ENCODE measurements at places on chromosomes 12 and 14.

DNA sequence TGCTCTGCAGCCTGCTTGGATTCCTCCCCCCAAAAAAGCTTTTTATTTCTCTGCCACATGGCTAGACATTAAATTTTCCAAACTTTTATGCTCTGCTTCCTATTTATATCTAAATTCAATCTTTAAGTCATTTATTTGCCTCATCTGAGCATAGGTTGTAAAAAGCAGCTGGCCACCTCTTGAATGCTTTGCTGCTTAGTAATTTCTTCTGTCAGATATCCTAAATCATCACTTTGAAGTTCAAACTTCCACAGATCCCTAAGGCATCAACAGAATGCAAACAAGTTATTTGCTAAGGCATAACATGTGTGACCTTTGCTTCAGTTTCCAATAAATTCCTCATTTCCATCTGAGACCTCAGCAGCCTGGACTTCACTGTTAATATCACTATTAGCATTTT, 209.6 kb downstream of the FSCB start:
- no peak for DNase-seq

DNA sequence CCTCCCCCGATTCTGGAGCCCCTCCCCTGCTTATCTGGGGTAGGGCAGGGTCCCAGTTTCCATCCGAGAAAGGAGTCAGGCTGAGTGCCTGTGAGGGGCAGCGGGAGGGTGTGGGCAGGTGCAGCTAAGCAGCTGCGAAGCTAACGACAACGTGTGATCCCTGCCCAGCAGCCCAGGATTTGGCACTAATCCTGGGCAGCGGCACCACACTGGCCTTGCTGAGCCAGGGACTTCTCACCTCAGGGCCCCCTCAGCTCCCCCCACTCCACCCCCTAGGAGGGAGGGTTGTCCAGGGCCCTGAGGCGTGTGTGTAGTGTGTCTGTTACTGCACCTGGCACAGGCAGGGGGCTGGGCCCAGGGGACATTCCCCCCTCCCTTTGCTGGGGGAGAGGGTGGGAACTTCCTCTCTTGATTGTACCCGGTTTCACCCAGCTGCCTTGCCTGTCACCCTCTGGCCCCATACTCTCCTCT, 1.8 kb downstream of the SMIM41 start:
- DNase-seq = no peak

GRCh38 chr14:30389877-30390385, 169.0 kb upstream of the G2E3 start:
- DNase-seq = no peak

DNA sequence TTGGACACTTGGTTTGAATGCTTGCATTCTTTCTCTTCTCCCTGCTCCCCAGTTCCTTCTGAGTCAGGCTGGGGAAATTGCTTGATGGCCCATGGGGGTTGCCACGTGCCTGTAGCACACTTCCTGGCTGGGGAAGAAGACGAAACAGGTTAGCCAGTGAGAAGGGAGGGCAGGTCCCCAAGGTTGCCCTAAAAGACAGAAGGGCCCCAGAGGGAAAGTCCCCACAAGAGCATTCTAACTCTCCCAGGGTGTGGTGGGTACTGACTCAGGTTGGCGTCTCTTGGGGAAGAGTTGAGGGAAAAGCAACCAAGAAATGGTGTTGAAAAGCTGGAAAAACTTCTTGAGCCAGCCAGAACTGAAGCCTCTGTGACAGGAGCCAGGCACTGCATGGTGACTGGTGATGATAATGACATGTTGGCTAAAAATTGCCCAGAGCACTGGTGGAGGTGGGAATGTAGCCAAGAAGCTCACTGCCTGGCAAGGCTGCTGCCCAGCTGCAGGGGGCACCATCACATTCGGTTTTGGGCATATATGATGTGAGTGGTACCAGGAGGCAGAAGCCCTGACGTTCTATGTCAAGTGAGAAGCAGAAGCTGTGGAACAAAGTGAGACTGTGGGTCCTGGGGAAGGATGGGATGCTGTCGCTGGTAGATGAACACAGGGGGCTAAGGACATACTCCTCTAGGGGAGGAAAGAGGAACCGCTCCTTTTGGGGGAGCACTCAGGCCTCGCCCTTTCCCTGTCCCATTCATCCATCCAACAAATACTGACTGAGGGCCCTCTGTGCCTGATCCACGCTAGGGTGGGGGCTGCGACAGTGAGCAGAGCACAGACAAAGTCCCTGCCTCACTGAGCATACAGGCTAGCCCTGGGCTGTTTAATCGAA, 8.1 kb upstream of the RABGGTA start:
- DNase-seq = no peak

- DNase-seq = no peak
Measured at GRCh38 chr14:67817750-67818438, 1.5 kb upstream of the ZFYVE26 start.

DNA sequence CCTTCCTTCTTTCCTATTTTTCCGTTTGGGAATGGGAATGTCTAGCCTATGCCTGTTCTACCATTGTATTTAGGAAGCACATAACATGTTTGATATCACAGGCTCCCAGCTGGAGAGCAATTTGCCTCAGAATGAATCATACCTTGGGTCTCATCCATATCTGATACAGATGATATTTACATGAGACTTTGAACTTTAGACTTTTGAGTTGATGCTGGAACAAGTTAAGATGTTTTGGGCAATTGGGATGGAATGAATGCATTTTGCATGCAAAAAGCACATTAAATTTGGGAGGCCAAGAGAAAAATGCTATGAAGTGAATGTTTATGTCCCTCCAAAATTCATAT, 61.9 kb upstream of the BEGAIN start:
- DNase-seq = no peak

DNA sequence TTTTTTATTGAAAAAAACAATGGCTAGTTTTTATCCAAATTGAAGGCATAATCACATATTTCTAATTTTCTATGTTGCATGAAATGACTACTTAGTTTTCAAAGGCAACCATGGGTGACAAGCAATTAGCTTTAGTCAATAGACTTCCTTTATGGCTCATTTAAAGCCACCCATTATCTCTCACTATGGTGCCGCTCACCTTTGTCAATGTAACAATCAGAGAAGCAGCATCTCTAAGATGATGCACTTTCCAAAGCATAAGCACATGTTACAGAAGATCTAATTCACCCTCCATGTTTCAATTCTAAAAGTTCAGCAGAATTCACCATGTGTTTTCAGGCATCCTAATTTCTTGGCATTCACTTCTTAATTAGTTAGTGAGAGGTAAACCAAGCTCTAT, 166.6 kb upstream of the RPL10L start:
- DNase-seq = no peak

- no peak for DNase-seq
Measured at GRCh38 chr12:68785358-68785757, 22.6 kb upstream of the MDM2 start.

GRCh38 chr12:121823101-121823726, 19.4 kb downstream of the SETD1B start:
- DNase-seq = no peak

GRCh38 chr12:124216966-124217365, 77.9 kb upstream of the RFLNA start:
- no peak for DNase-seq

DNA sequence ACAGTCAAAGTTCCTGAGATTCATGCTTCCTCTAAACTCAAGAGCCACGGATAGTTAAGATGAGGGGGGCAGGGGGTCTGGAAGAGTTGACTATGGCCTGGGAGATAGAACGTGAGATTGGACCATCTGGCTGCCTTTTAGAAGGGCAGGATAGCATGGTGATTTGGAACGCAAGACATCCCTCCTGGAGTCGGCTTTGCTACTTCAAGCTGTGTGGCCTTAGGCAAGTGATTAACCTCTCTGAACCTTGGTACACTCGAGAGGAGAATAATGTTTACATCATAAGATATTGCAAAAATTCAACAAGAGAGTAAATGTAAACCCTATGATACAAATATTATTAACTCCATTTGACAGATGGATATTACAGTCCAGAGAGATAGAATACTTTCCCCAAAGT, 49.7 kb downstream of the RPH3A start:
- DNase-seq = no peak

DNA sequence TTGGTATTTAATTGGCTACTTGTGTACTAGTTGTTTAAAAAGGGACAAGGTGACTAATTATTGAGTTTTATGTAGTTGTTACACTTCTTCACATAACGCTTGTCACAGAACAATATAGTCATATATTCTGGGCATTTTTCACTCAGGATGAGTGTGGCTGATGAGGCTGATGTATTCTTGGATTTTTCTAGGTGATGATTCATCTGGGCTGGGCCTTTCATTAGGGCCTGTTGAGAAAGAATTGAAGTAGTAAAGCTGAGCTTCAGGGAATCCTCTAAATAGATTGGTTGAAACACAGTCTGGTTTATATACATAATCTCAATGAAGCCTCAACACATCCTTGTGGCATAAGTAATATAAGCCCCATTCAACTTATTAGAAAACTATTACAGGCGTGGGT, 445.7 kb downstream of the DAD1 start:
- no peak for DNase-seq

DNA sequence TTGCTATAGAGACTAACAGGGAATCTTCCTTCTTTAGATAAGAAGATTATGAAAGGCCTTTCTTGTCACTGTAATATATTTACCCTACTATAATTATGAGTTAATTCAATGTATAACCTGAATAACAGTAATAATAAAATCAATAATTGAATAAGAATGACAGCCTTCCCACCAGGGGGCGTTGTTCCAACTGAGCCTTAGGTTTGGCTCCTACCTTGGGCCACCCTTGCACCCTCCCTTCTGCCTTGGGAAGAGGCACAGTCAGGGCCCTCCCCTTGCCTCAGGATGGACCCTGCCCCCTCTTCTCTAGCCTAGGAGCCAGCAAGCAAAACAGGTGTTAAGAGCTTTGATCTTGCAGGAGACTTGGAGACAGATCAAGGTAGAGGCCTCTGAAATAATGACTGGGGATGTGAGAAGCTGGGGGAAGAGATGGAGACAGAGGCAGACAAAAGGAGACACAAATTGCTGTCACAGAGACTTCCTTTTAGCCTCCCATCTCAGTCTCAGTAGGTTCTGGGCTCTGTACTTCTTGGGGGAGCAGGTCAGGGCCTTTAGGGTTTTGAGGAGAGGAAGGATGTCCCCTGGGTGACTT, 40.1 kb upstream of the CISTR start:
- no peak for DNase-seq

DNA sequence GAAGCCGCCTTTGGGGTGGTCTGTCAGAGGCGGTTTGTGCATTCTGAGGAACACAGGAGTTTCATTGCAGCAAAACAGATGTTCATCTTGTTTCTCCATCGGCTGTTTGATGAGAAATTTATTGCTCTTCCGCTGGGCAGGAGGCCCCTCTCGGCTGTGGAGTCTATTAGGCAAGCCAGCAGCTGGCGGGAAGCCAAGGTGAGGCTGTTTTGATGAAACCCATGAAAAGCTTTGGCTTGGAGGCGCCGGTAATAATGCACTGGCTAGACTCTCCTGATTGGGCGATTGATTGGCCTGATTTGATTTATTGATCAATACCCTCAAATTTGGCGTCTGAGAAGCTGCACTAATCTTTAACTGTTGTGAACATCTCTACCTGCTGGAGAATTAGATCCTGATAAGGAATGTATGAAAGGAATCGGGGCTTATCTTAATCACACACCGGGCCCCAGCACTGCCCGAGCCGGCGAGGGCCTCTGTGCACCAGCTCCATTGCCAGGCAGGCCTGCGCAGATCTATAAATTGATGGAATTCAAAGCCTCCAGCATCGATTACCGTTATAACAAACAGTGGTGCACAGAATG, 187.7 kb downstream of the PHETA1 start:
- DNase-seq = peak; percentile 57

DNA sequence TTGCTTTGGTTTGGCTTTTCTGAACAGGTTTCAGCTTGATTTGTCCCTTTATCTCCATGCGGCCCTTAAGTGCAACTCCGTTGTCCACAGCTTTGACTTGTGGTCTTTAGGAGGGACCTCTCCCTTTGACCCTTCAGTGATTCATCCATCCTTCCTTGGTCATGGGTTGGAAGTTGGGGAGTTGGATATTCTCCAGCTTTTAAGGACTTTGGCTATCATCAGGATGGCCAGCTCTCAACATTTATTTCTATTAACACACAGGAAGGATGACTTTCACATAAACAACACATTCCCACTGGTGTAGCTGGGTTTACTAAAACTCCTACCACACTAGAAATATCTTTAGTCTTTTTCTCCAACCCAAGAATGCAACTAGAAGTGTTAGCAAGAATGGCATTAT, 50.9 kb upstream of the E2F7 start:
- no peak for DNase-seq

DNA sequence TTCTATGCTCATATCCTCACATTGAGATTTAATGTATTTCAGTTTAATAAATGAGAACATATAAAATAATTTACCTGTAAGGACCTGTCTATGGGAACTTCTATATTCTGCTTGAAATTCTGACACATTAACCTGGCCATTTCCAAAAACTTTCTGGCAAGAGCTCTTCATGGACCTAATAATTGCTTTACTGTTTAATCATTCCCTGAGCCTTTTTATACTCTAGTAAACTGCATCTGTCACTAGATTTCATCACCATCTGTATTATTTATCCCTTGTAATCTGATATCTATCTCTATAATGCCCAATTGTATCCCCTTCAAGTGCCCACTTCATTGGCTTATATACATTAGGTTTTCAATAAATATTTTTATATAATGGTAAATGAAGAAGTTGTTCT, 327.7 kb downstream of the RAD51B start:
- no peak for DNase-seq

- no peak for DNase-seq
Measured at GRCh38 chr12:13628067-13628466, 353.3 kb downstream of the GRIN2B start.

DNA sequence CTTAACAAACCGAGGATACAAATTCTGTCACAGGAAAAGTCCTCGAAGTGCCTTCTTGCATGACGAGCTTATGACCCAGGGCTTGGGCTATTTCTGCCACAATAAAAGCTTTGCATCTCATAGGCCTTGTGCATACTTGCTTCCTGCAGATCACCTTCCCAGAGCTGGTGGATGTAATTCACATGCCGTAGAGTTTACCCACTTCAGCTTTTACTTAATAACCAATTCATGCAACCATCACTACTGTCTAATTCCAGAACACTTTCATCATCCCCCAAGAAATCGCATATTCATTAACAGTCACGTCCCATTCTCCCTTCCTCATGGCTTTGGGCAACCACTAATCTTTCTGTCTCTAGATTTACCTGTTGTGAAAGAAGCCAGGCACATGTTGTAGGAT, 9.0 kb upstream of the BDKRB1 start:
- DNase-seq = no peak

GRCh38 chr12:94516985-94517384, 57.3 kb upstream of the CEP83 start:
- DNase-seq = no peak

- no peak for DNase-seq
Measured at GRCh38 chr12:42575717-42576116, 13.8 kb downstream of the PRICKLE1 start.

- DNase-seq = no peak
Measured at GRCh38 chr12:127214186-127214585, 1052.8 kb upstream of the TMEM132C start.

- DNase-seq = no peak
Measured at GRCh38 chr14:58272588-58273372, 25.6 kb upstream of the ARID4A start.

DNA sequence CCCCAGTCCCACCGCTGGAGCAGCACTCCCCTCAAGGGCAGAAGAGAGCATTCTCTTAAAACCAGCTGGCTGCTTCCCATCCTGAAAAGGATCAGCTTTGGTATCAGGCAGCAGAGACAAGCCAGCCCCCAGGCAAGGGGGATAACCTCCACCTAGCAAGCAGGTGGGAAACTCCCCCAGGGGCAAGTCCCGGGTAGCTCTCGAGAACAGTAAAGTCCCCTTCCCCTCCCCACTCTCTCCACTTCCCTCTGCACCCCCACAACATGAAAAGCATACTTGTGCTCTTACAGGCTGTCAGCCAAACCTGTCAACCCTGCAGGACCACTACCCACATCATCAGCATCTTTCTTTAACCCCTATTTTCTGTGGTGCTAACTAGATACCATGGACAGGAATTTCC, 254.0 kb downstream of the NTF3 start:
- DNase-seq = no peak
